AG10803 (cell line): ENCODE measurements at places on chromosomes 13 and 19.

DNA sequence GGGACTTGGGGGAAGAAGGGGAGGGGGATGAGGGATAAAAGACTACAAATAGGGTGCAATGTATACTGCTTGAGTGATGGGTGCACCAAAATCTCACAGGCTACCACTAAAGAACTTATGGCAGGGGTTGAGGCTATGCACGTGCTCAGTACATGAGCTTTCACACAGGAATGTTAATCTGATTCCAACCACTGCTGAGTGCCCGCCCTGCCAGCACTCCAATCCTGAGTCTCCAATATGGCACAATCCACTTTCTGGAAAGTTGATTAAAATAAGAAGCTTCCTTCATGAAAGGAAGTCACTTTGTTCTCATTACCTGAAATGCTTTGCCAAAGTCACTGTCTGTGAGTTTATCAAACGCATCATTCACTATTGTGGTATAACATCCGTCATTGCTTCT lies 463.0 kb downstream of the IRS2 start:
- no peak for DNase-seq

DNA sequence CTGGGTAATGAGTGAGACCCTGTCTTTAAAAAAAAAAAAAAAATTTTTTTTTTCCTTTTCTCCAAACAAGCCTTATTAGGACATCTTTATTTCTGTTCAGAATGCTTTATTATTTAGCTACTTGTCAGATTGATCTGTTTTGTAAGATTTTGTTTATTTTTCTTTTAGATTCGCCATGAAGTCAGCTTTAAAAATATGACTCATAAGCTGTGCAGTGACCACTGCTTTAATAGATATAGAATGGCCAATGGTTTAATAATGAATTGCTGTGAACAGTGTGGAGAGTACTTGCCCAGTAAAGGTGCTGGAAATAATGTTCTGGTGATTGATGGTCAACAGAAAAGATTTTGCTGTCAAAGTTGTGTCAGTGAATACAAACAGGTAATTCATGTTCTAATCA lies 47.7 kb downstream of the ZMYM2 start:
- DNase-seq = no peak

DNA sequence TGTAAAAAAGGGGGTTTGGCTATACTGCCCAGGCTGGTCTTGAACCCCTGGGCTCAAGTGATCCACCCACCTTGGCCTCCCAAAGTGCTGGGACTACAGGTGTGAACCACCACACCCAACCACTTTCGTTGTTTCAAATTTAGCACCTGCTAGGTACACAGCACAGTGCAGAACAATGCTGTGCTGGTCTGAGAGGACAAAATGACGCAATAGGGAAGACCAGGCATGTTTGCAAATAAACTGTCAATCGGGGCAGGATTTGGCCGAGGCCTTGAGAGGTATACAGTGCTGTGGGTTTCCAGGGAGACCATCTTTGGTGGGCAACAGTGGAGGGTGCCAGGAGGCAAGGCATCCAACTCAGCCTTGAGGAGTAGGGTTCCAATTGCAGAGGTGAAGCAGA lies 37.0 kb downstream of the ATP12A start:
- no peak for DNase-seq

DNA sequence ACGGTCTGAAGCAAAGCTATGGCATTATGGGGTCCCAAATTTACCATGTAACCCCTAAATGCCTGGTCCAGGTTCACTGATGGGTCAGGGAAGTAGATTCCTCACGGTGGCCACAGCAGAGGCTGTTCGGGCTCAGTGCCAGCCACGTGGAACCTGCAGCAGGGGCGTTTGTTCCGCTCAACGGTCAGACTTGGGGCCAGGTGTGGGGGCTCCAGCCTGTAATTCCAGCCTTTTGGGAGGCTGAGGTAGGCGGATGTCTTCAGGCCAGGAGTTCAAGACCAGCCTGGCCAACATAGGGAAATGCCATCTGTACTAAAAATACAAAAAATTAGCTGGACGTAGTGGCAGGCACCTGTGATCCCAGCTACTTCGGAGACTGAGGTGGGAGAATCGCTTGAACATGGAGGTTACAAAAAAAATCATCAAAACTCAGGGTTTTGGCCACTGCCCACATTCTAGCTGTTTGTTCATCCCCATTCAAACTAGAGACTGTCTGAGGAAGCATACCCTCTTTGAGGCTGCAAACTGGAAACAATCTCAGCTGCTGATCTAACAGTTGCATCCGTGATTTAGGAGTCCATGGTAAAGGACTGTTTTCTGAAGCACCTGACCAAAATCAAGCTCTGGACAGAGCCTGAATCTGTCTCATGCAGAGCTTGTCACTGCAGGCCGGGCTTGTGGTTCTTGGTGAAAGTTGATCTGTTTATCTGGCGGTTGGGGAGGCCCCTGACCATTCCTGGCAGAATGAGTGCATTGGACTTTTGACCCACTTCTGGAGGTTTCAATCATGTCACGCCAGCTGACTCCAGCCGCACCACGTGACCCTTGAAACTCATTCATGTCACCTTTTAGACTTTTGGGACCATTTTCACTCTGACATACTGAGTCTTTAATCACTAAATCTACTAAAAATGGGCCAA lies 30.2 kb upstream of the ZNF331 start:
- DNase-seq = no peak

GRCh38 chr19:33499671-33500506 lies 21.7 kb downstream of the PEPD start:
- no peak for DNase-seq

- DNase-seq = no peak
These were observed 2.4 kb downstream of the CCDC194 start for GRCh38 chr19:17391371-17392151.

DNA sequence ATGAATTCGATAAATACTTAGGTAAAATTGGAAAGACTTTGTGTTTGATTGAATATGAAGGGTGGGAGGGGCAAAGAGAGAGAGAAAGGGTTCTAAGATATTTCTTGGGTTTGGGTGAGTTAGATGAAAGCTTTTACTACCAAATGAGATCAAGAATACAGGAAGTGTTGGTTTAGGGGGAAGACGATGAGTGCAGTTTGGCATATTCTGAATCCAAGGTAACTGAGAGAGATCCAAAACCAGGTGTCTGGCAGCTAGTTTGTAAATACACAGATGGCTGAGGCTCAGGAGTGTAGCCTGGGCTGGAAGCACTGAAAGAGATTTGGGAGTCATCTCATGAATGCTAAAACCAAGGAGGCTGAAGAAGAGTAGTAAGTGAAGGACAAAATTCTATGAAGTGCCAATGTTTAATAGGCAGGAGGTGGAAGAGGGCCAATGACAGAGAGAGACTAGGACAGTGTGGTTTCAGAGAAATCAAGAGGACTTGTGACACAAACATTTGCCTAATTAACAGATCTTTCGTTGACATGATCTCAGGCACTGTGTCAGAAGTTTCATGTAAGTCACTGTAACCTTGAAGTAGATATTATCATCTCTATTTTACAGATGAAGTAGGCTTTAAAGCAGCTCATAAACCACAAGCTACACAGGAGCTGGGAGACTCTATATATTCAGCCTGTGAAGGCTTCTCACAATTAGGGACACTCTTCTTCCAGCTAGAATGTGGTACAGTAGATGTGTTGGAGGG lies 70.2 kb upstream of the ZDHHC20 start:
- no peak for DNase-seq

GRCh38 chr13:98309569-98310335 lies 132.7 kb upstream of the RNF113B start:
- no peak for DNase-seq

DNA sequence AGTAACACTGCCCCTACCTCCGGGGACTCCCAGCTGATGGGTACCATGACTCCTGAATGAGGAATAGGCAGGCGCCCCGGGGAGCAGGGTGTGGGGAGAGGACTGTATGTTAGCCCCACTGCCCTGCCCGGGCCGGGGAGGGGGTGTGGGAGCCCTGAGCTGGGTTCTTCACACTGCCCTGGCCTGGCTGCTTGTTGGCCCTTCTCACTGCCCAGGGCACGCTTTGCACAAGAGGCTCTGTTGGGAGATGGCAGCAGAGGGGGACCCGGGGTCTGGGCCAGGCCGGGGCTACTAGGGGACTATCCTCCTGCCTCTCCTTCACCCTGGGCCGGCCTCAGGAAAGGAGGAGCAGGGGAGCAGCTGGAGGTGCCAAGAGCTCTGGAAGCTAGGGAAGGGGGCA lies 19.3 kb upstream of the KCTD15 start:
- DNase-seq = no peak

GRCh38 chr13:63737418-63737817 lies 2321.8 kb upstream of the PCDH20 start:
- DNase-seq = no peak

DNA sequence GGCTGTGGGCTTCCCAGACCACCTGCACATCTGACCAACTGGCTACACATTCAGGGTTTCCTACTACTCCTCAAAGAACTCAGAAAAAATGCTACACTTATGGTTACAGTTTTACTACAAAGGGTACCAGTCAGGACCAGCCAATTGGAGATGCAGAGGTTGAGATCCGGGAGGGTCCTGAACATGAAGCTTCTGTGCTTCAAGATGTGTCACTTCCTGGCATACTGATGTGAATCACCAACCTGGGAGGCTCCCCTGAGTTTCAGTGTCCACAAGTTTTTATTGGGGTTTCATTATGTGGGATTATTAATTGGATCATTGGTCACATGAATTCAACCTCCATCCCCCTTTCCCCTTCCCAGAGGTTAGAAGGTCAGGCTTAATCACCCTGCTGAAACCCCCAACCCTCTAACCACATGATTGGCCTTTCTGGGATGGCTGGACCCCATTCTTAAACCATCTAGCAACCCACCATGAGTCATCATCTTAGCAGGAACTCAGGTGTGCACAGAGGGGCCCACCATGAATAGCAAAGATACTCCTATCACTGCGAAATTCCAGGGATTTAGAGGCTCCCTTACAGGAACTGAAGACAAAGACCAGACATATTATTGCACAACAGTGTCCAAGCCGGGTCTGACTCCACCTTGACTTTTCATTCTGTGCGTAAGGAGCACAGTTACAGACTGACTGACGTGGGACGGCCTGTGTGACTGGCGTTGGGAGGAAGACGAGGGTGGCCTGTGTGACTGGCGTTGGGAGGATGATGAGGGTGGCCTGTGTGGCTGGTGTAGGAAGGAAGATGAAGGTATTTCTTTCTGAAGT lies 90.7 kb downstream of the ATP8A2 start:
- no peak for DNase-seq

DNA sequence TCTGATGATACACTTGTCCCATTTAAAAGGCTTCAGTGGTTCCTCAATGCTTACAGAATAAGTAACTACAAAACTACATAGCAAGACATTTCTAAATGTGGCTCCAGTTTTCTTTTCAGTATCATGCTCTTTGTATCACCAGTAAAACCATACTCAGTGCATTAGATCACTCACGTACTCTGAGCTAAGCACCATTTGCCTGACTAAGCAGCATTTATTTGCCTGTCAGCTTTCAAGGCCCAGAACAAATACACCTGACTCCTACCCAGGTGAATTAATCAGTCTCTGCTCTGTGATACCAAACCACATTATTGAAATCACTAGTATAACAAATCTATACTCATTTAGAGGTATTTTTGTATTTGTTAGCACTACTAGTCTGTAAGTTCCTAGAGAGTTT lies 47.4 kb upstream of the PCDH20 start:
- DNase-seq = no peak

GRCh38 chr13:21060338-21061028 lies 903 bp downstream of the LATS2 start:
- peak; percentile 63 for DNase-seq

DNA sequence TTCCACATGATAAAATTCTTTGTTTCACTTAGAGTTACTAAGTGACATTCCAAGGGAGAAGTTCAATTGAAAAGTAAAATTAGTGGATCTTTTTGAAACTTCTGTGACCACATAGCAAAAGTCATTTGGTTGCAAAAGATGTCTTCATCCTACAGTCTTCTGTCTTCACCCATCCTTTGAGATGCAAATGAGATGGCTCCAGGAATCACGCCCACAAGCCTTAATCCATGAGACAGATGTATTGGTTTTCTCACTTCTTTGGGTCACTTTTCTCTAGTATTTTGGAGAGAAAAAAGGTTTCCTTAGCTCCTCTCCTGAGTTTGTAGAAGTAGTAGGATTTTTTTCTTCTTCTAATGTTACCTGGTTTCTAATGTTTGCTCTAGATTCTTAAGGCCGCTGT lies 259.5 kb upstream of the SLC10A2 start:
- DNase-seq = no peak

DNA sequence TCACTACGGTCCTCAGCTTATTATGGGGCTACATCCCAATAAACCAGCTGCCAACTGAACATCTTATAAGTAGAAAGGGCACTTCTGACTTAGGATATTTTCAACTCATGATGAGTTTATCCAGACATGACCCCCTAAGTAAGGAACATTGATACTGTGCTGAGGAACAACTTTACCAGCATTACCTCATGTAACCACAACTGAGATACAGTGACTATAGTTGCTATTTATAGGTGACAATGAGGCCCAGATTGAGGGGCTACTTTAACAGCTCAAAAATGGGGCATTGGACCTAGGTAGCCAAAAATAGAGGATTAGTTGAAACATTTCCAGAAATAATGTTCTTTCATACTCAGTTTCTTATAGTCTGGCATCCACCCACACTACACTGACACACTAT lies 26.8 kb downstream of the SKA3 start:
- no peak for DNase-seq

GRCh38 chr19:49605605-49606004 lies 14.6 kb downstream of the PRR12 start:
- DNase-seq = no peak

DNA sequence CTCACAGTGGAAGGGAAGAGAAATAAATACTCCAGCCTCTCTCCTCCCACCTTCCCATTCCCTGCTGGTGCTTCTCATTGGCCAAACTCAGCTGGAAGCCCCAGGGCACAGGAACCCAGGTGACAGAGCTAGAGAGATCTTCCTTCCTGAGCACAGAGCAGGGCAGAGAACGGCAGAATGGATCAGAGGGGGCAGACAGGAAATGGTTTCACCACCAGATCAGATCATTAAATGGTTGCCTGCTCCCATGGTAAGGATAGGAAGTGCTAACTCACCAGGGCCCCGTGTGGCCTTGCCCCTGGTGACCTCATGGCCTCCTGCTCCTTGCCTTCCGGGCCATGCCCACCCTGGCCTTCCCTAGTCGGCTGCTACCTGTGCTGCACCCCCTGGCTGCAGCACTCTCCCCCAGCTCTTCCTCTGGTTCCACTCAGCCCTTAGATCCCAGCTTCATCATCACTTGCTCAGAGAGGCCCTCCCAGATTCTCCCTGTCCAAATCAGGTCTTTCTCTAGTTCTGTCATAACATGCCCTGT lies 108.7 kb downstream of the DPF1 start:
- DNase-seq = no peak

- peak; percentile 55 for DNase-seq
These were observed 209.7 kb downstream of the LACC1 start for GRCh38 chr13:44089452-44089851.

GRCh38 chr19:3361384-3362216 lies 4.8 kb upstream of the NFIC start:
- no peak for DNase-seq

DNA sequence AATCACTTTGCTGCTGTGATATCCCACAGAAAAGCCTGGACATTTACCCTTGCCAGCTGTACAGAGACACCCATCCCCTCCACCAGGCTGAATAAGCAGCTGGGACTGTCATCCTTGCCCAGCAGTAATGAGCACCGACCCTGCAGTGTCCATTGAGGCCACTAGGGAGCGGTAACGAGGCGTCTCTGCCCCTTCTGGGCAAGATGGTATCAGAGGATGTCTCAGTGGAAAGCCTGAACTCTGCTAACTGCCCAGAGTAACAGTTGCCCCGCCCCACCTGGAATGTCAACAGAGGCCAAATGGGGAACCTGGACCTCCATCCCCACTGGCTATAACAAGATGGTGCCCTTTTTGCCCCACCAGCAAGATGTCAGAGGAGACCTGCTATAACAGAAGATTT lies 22.8 kb upstream of the CEACAM20 start:
- peak; percentile 6 for DNase-seq
